Renal cortex interstitium (tissue), 15 donors: ENCODE measurements at places on chromosomes 2 and 18.

GRCh38 chr18:46061387-46061786 lies 10.7 kb downstream of the PSTPIP2 start:
- DNase-seq = no peak

DNA sequence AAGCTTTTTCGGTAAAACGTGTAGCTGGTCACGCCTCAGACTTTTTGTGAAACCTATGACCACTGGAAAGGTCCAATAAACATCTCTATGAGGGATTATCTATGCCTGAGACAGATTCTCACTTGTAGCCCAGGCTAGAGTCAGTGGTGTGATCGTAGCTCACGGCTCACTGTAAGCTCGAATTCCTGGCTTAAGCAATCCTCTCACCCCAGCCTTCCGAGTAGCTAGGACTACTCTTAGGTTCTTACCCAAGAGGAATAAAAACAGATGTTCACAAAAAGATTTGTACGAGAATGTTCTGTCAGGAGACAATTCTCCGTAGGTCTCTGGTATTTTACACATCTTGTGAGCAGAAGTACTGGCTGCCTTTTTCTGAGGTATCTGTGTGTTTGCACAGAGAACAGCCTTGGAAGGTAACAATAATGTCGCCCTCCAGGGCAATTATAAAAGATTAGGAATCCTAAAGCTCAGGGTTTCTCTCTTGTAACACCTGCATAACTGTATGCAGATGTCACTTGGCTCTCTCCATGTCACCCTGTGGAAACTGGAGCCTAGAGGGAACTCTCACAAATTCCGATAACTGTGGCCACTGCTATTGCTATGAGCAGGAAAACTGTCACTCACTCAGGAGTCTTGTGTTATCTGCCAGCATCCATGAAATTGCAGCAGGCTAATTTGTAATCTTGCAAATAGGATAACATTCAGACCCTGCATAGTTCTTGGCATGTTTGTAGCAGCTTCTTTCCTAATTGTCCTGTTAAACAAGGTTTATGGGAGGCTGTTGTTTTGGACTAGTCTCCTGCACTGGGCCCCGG lies 25.5 kb upstream of the RALBP1 start:
- DNase-seq = no peak

GRCh38 chr2:49342156-49342555 lies 187.8 kb upstream of the FSHR start:
- no peak for DNase-seq

DNA sequence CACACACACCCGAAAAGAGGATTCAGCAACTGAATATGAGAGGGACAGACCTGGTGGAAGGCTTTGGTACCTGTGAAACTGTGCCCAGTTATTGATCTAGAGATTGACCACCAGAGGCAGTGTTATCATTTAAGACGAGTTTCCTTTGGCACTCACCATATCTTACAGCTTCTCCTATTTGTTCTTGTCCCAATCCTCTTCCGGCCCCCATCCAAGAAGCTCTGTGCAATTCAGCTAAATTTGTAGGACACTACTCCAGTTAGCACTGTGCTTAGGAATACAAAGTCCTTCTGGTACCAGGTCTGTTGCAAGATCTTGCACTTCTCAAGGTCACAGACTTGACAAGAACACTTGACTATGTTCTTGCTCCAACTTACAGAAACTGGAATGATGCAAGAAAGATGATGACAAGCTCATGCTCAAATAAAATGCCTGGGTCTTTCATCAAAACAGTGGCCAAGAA lies 177.7 kb downstream of the TMEM247 start:
- DNase-seq = no peak

DNA sequence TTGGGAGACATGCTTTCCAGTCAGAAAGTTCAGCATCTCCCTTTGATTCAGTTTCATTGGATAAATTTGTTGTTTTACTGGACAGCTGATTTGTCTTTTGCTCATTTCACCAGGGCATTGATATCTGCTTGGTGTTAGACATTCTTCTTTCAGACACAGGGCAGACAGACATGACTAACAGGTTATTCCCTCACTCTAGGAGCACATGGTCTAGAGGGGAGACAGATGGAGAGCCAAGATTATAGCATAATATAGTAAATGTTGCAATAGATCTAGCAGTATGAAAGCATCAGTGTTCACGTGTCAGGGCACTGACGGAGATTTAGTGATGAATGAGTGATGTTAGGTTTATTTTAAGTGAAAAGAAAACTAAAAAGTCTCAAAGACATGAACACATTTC lies 187.0 kb upstream of the CYRIA start:
- no peak for DNase-seq

- no peak for DNase-seq
These were observed 328.2 kb downstream of the SETBP1 start for GRCh38 chr18:45008694-45009413.

- no peak for DNase-seq
These were observed 113.2 kb upstream of the CHST9 start for GRCh38 chr18:27298214-27298804.

DNA sequence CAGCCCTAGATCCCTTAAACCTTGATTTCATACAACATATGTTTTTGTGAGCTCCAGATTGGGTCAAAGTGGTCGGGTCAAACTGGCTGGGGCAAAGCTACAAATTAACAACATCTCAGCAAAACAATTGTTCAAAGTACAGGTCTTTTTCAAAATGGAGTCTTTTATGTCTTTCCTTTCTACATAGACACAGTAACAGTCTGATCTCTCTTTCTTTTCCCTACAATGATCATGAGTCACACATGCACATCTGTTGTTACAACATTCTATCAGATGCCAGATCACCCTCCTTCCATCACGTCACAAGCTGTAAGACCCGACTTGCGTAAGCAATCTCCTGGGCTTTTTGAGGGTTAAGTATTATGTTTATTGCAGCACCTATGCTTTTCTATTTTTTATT lies 55.1 kb downstream of the RHOB start:
- no peak for DNase-seq

DNA sequence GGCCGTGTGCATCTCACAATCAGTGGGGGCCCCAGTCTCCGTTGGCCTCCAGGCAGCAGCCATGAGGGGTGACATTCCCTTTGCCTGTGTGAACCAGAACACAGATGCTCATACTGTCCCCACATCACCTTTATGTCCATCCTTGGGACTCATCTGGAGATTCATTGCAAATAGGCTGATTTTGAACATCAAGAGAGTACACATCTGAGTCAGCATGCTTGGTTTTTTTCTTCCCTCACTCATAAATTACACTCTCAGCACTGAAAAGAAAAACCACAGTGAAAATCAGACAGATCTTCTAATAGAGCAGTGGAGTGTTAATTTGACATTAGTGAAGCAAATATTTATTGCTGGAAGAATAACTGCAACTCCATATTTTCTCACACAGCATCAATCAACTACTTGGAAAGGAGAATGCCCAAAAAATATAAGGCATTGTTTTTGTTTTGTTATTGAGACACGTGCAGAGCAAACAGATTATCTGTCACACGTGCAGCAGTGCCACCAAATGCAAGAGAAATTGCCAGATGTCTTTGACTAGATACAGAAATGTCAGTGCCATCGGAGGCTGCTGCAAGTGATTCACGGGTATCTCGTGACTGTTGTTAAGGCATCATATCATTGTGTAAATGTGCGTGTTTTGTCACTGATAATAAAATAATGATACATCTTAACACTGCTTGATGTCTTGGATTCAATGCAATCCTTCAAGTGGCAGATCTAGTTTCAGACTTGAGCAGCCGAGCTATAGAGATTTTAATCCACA lies 10.9 kb downstream of the APCDD1 start:
- no peak for DNase-seq
